Fibroblast of skin of left quadriceps (primary cell): ENCODE measurements at places on chromosomes 3 and 15.

DNA sequence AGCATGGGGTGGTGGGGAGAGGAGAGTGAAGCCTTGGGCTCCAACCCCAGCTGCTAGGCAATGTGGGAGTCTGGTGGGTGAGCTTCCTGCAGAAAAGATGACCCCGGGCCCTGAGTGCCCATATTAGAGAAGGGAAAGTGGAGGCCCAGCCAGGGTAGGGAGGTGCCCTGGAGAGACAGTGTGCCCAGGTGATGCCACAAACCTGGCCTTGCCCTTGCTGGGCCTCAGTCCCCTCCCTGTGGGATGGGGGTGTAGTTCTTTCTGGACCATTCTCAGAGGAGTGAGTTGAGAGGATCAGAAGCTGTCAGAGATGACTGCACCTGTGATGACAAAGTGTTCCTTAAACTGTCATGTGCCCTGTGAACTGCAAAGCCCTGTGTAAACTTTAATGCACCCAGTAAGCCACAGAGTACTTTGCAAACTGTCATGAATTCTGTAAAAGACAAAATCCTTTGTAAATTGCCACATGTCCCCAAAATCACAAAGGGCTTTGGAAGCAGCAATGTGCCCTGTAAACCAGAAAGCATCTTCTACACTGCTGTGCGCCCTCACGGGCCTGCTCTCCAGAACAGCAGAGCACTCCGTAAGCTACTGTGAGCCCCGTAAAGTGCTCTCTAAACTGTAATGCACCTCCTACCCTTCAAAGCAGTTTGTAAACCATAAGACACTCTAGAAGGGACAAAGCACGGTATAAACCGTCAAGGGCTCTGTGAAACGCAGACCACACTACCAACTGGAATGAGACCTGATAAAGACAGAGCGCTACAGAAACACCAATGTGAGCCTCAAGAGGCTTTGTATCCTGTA lies 51.3 kb upstream of the FGD5 start:
- no peak for DNase-seq

- no peak for DNase-seq
These were observed 17.4 kb downstream of the GPR160 start for GRCh38 chr3:170055209-170055608.

DNA sequence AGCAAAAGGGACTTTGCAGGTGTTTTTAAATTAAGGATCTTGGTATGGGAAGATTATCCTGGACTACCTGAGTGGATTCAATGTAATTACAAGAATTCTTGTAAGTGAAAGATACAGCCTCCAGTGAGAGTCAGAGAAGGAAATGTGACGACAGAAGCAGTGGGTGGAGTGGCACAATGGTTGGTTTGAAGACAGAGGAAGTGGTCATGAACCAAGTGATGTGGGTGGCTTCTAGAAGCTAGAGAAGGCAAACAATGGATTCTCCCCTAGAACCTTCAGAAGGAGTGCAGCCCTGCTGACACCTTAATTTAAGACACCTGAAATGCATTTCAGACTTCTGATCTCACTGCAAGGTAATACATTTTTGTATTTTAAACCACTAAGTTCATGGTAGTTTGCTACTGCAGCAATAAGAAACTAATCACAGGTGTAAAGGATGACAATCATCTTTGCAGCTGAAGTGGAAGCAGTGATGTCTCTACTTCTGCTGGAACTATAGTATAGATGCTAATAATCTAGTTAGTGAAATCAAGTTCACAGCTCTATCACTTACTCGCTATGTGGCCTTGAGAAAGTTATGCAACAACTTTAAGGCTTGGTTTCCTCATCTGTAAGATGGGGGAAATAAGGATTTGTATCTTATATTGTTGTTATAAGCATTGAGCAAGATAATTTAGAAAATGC lies 403.4 kb upstream of the SUCLG2 start:
- DNase-seq, result no peak

DNA sequence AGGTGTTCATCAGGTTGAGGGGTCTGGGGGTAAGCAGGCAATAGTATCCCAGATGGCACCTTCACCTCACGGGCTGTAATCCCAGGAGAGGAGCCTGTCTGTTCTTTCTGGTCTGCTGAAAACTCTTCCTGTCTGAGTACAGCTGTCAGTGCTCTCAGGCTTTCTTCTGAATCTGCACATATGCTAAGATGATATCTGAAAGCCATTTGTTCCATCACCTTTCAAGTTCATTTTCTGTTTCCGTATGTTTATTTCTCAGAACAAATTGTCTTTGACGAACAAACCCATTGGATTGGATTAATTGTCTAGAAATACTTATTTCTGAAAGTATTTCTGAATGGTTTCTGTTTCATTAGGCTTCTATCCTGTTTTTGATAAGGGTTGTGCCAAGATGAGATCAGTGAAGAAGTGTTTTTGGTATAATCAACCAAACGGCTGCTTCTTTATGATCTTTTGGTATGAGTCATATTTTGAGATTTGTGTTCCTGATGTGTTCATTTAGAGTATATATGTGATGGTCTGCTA lies 13.3 kb downstream of the ZNF592 start:
- no peak for DNase-seq

- DNase-seq, result no peak
These were observed 33.4 kb downstream of the ZXDC start for GRCh38 chr3:126442094-126442855.

GRCh38 chr3:78764634-78765033 lies 1003.2 kb downstream of the ROBO1 start:
- DNase-seq, result no peak

DNA sequence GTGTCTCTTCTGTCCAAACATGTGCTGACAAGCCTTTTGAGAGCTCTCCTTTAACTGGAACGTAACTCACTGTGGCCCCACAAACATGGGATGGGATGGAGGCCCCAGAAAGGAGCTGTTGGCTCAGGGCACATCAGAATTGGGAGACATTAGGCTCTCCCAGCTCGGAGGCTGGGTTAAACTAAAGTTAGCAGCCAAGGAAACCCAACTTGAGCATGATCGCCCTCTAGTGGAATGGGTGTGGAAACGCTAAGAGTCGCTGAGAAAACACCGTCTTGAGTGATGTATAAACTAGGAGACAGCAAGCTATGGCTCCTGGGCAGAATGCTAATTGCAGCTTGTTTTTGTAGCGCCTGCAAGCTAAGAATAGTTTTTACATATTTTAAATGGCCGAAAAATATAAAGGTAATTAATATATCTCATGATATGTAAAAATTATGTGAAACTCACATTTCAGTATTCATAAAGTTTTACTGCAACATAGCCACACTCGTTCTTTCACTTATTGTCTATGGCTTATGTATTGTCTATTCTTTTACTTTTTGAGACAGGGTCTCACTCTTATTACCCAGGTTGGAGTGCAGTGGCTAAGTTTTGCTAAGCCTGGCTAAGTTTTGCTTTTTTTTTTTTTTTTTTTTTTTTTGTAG lies 138.8 kb upstream of the HACD2 start:
- DNase-seq, result peak; percentile 77

GRCh38 chr3:164208821-164209220 lies 869.5 kb downstream of the SI start:
- DNase-seq, result no peak

DNA sequence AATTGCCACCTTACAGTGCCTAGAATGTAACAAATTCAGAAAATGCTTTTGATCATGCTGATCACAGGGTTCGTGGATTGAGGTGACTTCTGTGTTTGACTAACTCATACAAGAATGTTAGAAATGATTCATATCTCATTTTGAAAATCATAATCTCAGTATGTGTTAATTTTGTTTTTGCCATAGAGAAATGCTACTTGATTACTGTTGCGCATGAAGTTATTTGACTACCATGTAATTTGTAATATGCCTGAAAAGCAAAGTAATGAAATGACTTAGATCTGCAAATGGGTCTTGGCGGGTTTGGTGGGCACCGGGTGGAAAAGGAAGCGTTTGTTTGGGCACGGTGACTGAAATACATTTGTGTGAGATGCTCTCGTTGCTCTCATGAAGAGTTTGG lies 173.6 kb upstream of the BHLHE40 start:
- DNase-seq, result no peak

- DNase-seq, result no peak
These were observed 111.0 kb downstream of the MECOM start for GRCh38 chr3:169552533-169552932.

- DNase-seq, result no peak
These were observed 27.4 kb upstream of the ATP10A start for GRCh38 chr15:25890529-25890928.

DNA sequence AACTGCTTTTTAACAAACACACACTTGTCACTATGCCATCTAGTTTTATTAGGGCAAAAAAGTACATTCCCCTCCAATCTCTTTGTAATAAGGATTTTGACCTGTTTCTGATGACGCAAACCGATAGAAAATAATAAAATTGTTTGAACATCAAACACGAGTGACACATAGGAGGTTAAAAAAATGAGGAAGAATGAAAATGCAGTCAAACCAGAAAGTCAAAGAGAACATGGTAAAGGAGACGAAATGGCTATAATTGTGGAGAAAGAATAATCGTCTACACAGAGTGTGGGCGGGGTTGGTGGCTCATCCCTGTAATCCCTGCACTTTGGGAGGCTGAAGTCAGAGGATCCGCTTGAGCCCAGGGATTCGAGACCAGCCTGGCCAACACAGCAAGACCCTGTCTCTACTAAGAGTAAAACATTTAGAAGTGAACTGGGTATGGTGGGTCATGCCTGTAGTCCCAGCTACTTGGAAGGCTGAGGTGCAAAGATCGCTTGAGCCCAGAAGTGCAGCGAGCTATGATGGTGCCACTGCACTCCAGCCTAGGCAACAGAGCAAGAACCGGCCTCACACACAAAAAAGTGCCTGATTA lies 83.2 kb downstream of the MEIS2 start:
- no peak for DNase-seq

DNA sequence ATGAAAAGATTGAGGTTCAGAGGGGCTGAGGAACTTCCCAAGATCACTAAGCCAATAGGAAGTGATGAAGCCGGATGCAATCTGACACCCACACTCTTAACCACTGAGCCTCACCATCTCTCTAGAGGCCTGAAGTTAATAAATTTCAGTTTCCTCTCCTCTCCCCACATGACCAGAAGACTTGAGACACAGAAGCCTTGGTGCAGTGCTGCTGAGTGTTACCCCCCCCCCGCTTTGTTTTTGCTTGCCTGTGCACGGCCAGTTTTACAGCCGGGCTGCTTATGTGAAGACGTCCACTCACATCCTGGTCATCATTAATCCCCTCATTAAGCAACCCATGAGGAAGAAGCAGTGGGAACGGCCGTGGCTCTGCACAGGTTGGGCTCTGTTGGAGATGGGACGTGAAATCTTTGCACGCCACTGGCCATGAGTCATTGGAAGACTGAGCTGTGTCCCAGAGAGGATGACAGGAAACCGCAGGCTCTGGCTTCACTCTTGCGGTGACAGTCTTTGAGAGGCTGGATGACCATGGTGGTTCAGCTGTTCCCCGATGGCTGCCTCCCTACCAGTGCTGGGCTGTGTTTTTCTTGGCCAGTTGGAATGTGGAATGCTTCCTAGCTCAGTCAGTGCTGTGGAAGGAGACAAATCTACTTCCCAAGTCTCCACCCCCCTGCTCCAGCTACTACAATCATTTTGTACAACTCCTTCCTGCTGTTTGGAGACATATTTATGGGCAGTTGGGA lies 232.6 kb upstream of the LRTM1 start:
- peak; percentile 99 for DNase-seq

DNA sequence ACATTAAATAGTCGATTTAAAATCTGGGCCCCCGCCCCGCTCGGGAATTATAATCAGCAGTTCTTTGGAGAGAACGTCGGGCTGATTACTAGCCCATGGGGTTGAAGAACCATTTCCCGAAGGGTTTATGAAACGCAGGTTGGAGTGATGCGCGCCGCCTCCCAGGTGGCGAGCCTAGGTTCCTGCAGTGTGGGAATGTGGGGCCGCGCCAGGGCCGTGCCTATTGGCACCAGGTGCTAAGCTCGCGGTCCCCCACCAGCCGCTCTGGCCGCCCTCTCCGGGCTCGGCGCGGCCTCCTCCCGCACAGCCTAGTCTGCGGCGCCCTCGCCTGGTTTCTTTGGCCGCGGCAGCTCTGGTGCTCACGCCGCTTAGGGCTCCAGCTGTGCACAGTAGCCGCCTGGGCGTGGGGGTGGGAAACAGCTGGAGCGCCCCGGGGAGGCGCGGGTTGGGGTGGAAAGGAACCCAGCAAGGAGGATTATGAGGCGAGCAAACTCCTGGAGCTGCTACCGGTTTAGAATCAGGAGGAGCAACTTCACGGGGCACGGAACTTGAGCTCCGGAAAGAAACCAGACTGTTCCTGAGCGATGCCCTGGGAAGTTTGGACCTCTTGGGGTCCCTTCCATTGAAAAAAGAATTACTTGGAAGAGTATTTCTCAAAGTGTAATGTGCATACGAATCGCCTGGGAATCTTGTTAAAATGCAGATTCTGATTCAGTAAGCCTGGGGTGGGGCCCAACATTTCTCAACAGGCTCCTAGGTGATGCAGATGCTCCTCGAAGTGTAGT lies 5.6 kb upstream of the MECOM start:
- DNase-seq, result peak; percentile 12

DNA sequence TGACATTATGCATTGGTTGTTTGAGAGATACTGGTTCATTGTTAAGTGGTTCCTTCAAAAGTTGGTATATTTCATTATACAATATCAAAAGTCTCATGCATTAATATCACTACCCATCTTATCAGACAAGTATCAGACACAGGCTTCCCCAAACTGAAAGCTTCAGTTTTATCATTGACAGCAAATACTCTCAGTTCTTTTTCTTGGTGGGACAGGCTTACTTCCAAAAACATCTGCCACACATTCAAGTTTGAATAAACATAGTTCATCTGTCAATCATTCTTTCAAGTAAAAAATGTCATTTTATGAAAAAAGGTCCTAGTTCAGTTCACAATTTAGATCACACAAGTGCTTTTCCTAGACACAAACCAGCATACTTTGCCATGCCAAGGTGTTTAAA lies 280.0 kb upstream of the TRIM42 start:
- no peak for DNase-seq

DNA sequence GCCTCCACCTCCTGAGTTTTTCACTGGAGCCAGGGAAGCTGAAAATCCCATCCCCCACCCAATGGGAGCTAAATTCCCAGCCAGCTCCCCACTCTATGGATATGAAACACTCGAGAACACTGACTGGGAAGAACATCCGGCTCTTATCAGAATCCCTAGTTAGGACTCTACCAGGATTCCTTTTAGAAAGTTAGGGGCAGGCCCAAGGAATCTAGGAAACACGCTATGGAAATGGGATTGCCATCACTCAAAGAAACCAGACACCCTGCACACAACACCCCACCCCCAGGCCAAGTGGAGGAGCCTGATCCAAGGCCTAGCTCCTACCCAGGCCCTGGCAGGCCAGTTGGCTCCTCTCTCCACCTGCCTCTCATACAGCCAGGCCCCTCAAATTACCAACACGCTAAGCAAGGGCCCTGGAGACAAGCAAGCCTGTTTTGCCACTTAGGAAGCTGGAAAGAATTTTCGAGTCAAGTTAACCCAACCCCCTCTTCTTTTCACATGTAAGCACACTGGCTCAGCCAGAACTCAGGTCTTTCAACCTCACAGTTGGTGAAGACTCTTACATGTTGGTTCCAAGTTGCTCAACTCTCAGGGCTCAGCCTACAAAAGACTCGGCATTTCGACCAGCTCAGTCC lies 75.5 kb downstream of the RBPMS2 start:
- DNase-seq, result peak; percentile 12

- no peak for DNase-seq
These were observed 40.9 kb upstream of the ADAMTSL3 start for GRCh38 chr15:83612898-83613635.
